Hematopoietic multipotent progenitor cell (in vitro differentiated cells): ENCODE measurements at places on chromosomes 3 and 15.

- DNase-seq, result no peak
These were observed 22.1 kb downstream of the NCK1 start for GRCh38 chr3:136883967-136884720.

- DNase-seq, result no peak
These were observed 235.7 kb upstream of the ATP10A start for GRCh38 chr15:26098801-26099200.

GRCh38 chr15:99989095-99989494 is 255.9 kb upstream of the LYSMD4 start:
- DNase-seq, result no peak

DNA sequence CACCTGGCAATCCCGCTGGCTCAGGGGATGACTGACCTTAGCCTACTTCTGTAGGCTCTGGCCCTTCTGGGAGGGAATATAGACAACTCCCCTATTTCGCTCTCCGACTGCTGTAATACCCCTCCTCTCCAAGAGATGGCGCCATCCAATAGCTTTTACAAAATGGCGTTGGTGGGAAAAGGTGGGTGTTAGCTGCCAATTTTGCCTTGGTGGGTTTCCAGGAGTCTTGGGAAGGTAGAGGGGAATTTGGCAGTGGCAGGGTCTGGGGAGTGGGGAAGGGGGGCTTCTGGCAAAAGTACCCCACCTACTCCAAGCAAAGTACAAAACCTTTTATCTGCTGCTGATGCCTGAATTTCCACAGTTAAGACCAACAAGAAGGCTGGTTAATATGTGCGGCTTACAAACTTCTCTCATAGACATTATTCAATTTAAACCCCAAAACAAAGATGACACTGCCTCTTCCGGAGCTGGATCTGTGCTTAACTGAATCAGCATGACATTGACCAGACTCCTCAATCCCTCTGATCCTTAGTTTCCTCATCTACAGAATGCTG is 62.1 kb downstream of the RASGRF1 start:
- no peak for DNase-seq

- DNase-seq, result no peak
These were observed 203.9 kb downstream of the KBTBD8 start for GRCh38 chr3:67202053-67202452.

DNA sequence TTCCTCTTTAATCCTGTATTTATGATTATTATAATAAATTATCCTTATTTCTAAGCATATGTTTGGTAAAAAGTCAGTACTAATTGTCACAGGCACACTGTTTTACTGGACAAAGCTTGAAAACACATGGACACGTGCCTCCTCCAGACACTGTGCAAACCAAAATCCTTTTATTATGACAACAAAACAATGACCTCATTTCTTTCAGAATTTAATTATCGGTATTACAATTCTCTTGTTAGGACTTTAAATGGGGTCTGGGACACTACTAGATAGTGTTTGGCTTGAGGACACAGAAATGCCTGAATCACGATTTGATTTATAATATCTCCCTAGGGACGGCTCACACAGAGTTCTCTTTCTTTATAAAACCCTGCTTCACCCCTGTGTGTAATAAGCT is 107.3 kb upstream of the IGSF10 start:
- no peak for DNase-seq

GRCh38 chr15:45186771-45187577 is 792 bp downstream of the SHF start:
- DNase-seq, result no peak

GRCh38 chr3:14548321-14548729 is 8.2 kb upstream of the GRIP2 start:
- no peak for DNase-seq

DNA sequence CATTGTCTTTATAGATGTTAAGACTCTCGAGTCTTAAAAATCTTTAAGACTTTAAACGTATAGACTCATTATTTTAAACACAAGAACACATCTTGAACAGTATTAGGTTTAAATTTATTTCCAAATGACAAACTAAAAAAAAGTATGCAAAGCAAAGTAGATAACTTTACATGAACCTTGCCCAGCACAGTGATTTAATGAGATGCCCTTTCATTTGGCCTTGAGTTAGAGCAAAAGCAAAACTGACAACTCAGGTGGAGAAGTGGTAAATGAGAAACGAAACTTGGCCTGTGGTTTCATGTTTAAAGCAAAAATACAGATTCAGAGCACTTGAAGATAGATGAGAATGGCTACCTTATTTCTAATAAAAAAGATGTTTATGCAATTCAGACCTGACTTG is 8.6 kb downstream of the GPR15 start:
- no peak for DNase-seq

GRCh38 chr3:38004415-38005075 is 14.0 kb downstream of the VILL start:
- peak; percentile 50 for DNase-seq

DNA sequence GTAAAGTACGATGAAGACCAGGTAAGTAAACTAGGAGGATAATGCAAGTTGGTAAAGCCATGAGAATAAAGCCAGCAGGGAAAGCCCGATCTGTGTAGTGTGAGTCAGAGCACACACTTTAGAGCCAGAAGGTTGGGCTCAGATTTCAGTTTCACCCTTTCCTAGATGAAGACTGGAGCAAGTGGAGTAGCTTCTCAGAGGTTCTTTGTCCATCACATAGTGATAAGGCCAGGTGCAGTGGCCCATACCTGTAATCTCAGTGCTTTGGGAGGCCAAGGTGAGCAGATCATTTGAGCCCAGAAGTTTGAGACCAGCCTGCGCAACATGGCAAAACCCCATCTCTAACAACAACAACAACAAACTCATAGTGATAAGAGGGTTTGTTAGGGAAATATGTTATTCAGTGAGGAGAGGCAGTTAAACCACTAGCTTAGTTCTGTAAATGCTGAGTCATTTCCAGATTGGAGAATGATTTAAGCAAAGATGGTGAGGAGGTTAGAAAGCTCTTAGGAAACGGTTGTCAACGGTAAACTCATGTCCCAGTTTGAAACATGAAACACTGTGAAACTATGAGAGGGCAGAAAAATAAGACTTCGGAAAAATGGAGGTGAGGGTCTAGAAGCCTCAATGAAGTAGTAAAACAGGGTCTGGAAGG is 39.0 kb downstream of the IL12A start:
- DNase-seq, result peak; percentile 92

DNA sequence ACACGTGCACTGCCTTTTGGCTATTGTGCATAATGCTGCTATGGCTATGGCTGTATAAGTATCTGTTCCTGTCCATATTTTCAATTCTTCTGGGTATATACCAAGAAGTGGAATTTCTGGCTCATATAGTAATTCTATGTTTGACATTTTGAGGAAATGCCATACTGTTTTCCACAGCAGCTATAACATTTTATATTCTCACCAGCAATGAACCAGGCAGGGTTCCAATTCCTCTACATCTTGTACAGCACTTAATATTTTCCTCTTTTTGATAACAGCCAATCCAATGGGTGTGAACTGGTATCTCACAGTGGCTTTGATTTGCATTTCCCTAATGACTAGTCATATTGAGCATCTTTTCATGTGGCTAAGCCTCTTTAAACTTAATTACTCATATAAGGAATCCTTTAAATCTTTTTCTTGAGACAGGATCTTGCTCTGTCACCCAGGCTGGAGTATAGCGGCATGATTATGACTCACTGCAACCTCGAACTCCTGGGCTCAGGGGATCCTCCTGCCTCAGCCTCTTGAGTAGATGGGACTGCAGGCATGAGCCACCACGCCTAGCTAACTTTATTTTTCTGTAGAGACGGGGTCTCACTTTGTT is 38.1 kb upstream of the IGDCC4 start:
- DNase-seq, result no peak

DNA sequence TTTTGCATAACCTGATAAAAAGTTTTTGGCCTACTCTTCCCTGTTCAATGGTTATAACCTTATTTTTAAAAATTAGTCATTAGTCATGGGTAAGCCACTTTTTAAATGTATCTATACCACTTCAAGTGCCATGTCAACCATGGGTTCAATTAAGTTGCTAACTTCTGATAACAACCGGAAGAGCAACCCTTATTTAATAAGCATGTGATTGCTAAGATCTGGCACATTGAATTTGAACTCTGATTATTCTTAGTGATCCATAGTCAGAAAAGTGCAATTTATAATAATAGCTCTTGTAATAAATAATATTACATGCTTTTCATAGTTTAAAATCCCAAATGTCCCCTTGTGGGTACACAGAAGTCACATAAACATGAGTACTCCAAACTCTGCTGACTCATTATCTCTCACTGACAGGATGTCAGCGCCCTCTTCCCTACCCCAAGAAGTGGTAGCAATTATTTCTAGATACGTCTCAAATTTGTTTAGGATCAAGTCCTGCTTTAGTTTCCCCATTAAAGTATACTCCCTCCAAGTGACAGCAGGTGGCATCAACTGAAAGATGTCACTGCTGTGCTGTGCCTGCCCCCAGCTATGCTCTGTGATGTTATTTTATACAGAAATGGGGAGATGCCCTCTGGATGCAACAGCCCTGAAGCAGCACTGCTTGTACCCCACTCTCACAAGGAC is 18.6 kb downstream of the SAMD7 start:
- no peak for DNase-seq

DNA sequence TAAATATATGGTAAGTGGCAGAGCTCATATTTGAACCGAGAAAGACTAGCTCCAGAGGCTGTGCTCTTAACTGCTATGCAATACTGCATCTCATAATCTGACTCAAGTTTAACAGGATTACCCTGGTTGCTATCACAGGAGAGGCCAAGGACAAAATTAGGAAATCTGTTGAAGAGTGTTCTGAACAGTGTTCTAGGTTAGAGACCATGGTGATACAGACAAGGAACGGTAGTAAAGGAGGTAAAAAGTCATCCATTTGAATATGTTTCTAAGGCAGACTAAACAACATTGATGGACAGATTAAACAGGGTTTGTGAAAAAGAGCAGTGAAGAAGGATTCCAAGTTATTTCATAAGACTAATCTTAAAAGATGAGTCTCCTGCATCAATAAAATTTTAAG is 22.1 kb downstream of the PLOD2 start:
- DNase-seq, result no peak

DNA sequence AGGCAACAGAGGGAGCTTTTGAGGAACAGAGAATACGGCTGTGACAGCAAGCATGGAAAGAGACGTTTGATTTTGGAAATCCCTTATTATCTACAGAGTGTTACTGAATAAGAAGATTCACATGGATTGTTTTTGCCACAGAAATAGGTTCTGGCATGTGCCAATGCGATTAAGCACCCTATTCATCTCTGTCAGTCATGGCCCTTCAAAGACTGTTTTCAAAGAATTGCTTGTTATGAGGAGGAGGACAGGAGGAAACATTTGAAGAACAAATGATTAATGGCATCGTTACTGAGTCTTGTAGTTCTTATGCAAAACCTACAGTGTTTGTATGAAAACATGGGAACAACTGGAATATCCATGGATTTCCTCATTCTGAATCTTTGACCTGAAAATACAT is 86.2 kb downstream of the EPHA6 start:
- no peak for DNase-seq

- DNase-seq, result no peak
These were observed 35.5 kb downstream of the LEO1 start for GRCh38 chr15:51936105-51936478.

DNA sequence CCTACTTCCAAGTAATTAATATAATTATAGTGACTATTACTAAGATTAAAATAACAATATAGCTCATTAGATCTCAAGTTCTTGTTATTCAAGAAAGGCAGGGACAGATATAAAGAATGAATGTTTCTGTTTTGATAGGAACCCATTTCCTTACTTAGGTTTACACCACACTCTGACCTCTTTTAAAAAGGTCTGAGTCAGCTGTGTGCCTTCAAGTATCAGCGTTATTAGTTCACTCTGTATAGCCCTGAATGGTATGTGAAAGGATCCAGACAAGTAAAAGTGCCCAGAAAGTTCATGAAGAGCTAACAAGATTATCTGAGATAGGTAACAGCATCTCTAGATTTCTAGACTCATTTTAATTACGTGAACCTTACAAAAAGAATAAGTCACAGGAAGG is 28.9 kb downstream of the PDCD10 start:
- DNase-seq, result no peak

DNA sequence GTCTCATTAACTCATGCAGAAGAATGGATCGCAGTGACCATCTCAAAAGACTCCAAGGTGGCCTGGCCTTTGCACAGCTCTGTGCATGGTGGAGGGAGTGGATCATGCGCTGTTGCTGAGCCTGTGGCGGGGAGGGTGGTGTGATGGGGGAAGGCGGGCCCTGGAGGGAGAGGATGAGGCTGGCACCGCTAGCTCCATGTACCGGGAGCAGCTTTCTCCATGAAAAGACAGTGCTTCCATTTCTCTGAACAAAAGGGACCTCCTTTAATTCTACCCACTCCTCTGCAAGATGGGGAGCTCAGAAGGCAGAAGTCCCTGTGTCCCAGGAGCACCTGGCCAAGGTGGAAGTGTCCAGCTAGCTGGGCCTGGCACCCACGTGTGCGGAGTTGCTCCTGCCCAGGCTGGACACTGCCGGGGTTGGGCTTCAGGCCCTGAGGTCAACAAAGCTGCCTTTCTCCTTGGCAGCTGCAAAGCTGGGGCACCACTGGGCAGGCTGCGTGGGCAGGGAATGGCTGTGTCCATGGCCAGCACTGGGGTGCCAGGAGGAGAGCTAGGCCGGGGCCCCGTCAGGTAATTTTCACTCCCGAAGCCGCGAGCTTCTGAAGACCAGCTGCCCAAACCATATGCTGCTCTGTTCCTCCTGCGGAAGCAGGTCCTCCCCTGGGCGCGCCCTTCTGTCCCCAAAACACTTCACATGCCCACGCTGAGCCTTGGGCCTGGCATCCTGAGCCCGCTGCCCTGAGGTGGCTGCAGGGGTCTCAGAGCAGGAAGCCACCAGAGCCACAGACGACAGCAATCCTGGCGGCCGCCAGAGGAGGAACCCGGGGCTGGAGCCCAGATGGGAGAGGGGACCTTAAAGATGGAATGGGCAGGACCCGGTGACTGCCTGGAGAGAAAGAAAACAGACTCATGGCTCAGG is 6.4 kb downstream of the MAP6D1 start:
- no peak for DNase-seq
